ENCODE measurements at places on chromosomes 13 and 19.

DNA sequence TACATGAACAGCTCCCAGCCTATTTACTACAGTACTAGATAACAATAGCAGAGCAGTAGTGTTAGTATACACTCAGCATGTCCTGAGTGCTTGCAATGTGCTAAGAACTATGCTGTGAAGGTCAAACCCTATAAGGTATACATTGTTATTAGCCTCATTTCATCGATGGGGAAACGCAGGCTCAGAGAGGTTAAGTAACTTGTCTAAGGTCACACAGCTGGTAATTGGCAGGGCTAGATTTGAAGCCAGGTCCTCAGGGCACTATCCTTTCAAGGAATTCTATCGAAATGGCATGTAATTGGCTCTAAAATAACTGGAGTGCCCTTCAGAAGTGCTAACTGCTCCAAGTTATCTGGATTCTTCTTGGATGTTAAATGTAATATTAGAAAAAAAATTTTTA is 295.6 kb downstream of the ZNF536 start:
- DNase-seq = no peak

- no peak for DNase-seq
These were observed 38.6 kb upstream of the RNF17 start for GRCh38 chr13:24725379-24725778.

DNA sequence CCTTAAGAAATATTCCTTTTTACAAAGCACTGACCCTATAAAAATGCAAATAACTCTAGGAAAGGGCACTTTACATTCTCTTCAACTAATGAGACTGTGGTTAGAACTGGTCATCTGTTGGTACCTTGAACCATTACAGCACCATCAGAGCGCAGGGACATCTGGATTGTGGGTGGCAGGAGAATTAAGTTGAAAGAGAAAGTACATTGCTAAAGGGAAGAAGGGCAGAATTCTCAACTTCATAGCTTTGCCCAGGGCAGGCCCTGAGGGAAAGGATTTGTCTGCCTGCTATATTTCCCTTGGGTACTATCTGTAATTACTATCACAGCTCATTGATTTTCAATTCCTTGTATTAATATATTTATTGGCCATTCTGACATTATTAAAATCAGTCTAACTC is 196.8 kb downstream of the KLF12 start:
- DNase-seq = no peak

- DNase-seq = no peak
These were observed 100.3 kb upstream of the WASF3 start for GRCh38 chr13:26457212-26457611.

DNA sequence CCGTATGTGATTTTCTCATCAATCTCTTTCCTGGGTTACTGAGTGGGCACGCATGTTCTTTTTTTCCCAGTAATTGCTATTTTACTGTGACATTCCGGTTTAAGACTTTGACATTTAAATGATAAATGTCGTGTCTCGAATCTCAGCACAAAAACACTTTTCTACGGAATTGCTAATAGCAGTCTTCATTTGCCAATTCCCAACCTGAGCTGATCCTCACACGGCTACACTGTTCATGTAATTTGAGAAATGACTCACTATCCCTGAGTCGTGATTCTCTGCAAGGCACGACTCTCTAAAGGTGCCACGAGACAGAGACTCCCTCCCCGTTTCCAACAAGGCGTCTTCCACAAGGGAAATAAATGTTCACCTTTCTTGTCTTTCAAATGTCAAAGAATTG is 88.7 kb upstream of the USP29 start:
- DNase-seq = no peak

DNA sequence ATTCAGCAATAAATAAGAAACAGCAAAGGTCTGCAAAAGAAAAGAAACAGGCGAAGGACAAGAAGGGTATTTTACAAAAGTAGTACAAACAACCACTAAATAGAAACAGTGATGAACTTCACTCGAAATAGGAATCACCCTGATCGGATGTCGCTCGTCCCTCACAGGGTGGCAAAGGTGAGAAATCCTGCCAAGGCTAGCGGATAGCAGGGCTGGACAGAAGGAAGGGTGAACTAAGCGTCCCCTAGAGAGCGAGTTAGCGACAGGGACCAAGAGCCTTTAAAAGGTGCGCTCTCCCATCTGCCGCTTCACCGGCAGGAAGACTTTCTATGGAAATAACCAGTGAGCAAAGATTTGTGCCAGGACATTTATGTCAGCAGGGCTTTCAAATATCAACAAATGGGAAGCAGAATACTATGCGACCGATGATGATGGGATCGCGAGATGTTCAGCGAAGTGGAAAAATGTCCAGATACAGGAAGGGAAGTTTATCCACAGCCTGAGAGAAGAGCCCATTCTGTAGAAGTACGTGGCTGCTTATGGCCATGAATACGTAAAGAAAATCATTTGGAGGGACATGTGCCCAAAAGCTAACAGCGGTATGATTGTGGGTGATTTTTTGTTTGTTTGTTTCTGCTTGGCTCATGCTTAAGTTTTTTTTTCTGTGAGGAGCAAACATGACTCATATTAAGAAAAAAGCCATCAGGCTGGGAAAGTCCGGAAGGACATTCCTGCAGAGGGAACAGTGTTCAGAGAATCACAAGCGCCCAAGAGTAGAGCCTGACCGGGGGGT is 18.9 kb downstream of the ELAVL1 start:
- no peak for DNase-seq

- no peak for DNase-seq
These were observed 1.4 kb downstream of the PLPP2 start for GRCh38 chr19:289651-290371.

DNA sequence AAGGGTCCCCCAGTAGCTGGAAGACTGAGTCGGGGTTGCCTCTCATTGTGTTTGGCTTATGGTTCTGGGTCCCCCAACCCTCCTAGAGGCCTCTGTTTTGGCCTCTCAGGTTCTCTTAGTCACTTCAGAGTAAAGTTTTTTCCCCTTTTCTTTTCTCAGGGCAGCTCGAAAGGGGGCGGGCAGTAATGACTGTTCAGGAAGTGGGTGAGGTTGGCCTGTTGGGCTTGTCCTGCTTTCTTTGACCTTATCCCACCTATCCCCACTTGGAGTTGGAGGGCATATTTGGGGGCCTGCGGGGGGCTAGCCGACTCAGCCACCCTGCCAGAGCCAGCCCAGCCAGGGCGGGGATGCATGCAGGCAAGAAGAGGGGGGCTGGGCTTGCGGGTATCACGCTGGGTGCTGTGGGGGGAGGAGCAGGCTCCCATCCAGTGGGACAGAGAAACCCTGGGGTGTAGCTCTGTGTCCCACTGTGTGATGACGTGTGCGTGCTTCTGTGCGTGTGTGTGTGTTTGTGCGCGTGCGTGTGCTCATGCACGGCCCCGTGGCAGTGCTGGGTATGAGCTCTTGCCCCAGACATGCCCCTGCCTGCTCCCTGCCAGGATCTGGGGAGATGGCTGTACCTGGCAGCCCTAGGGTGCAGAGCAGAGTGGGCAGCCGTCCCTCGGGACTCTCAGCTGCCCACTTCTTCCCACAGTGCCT is 1.4 kb downstream of the CIC start:
- peak; percentile 52 for DNase-seq
